NCI-H2081 (cell line): ENCODE measurements at places on chromosomes 5 and 9.
A peak's percentile ranks its signal among the peaks of the same experiment; 100 is the strongest.

DNA sequence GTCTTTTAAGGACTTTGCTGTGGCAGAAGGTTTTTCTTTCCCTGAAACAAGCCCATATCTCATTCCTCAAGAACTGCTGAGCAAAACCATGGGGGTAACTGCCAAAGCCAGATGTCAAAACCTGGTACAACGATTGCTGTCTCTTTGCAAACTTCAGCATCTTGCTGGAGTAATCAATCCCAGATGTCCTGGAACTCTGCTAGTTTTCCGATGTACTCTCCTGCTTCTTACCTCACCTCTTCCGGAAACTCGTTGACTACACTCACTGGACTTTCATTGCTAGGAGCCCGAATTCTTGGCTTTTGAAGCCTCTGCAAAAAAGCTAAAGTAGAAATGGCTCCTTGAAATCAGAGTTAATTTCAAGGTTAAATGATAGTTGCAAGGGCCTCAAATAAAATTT is 23.3 kb downstream of the RAD1 start:
- no peak for DNase-seq

DNA sequence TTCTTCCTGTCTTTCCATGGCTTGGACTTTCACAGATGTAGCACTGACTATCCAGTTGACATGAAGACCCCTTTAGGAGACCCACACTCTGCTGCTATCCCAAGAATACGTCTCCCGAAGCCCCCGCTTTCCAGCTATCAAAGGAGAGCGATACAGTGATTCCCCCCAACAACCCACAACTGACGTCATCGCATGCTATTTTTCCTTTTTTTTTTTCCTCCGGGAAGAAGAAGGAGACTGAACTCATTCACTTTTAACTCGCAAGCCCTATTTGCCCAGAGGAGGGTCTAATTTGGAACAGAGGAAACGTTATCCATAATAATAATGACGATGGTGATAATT is 2.1 kb downstream of the PAPPA start:
- no peak for DNase-seq

DNA sequence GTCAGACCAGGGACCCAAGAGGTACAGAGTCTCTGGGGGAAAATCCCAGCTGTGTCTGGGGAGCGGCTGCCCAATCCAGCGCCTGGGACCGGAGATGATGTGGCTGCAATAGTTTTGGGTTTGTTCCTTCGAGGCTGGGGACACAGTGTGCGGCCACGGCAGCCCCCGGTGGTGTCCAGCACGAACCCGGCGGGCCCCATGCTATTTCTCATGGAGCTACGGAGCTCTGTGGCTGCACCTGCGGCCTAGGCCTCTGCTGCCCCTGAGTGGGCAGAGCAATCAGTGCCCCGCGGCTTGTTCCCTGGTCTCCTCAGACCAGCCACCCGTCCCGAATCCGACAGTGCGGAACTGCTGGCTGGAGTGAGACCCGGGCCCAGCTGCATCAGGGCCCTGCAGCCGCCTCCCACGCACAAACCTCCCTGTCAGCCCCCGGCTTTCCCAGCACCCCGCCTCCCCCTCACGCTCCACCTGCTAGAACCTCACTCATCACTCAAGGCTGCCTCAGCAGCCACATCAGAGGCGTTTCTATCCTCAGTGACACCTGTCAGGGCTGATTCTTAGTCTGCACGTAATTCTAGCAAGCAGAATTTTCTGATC is 29.0 kb downstream of the SARDH start:
- DNase-seq: no peak

- DNase-seq: peak; percentile 2
These were observed 14.7 kb upstream of the TMEM250 start for GRCh38 chr9:136133191-136133958.

GRCh38 chr5:61824396-61824795 is 481.6 kb upstream of the KIF2A start:
- DNase-seq: no peak

DNA sequence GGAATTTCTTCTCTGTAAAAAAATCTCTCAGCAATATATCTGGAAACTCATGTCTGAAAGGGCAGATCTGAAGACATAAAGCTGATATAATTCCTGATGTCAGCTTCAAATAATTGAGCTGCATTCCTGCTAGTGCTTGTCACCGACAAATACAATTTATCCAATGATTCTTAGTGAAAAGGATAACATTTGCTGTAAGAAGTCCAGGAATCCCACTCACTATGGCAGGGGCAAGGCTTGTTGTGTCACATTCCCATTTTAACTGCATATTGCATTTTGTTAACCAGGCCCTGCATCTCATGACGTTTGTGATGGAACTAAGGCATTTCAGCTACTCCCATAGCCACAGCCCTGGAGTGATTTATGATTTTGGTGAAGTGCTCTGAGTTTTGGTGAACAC is 160.1 kb upstream of the DAB2 start:
- DNase-seq: no peak

DNA sequence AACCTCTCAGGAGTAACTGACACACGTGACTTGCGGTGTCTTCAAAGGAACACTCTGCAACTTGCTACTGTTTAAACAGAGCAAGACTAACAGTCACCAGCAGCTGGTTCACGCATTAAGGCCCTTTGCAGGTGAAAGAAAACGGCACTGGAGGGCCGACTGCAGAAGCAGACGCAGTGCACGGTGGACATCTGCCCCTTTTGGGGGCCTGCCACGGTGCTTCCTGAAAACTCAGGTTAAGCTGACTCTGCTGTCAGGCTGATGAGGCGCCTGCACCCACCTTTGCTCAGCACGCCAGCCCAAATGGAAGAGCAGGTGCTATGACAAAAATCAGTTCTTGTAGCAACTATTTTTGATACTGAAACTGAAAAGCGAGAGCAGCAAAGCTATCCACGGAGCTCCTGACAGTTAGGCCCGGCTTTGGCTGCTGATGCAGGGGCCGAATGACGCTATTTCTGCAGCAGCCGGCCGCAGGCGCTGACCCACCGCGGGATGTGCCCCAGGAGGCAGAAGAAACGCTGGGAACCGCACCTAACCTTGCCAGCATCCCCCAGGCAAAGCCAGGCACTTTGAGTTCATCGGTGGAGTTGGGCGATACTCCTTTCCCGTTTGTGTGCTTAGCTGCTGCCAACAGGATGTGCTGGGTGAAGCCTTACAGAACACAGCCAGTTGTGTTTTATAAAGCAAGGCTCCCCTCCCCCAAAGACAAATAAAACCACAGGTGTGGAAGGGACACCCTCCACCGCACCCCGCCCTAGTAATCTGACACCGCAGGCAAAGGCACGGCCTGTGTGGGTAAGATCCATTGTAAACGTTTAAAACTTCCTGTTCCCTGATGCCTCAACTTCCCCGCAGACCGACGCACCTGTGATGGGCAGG is 21.1 kb upstream of the TERT start:
- DNase-seq: peak; percentile 100

- DNase-seq: no peak
These were observed 172.6 kb upstream of the S1PR3 start for GRCh38 chr9:88818495-88819201.

GRCh38 chr9:99074902-99075245 is 30.0 kb upstream of the TGFBR1 start:
- no peak for DNase-seq

GRCh38 chr5:169805527-169805934 is 168.5 kb downstream of the DOCK2 start:
- no peak for DNase-seq

- peak; percentile 19 for DNase-seq
These were observed 1.0 kb upstream of the EFNA5 start for GRCh38 chr5:107671742-107672210.

DNA sequence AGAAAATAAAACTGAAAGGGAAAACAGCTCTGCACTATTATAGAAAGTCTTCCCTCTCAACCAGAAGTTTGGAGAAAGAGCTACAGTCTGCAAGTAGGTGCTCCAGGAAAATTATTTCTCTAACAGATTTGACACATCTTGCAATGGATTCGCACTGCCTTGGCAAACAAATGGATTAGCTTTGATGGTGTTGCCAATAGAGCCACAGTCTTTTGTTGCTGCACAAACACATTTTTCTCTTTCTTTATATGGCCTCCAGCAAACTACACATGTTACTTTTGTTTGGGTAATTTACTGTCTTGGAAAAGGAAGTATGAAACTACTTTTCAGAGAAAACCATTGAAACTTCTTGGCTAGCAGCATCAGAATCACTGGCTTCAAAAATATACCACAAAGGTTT is 523.1 kb downstream of the EFNA5 start:
- no peak for DNase-seq

DNA sequence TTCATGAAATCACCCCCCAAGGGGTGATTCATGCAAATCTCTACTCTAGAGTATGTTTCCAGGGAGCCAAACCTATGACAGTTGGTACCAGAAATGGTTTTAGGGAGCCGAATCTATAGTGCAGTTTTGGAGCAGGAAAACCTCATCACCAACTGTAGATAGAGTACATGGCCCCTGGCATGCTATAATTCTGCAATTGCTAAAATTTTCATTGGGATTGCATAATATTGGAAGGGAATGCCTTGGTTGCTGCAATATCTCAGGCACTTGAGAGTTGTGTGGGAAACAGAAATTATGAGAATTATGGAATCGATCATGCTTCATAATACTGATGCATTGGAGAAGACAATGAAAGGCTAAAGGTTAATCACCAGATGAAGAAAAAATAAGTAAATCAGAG is 148.2 kb upstream of the PLPPR1 start:
- DNase-seq: no peak

GRCh38 chr5:98825582-98826375 is 52.3 kb downstream of the RGMB start:
- no peak for DNase-seq

DNA sequence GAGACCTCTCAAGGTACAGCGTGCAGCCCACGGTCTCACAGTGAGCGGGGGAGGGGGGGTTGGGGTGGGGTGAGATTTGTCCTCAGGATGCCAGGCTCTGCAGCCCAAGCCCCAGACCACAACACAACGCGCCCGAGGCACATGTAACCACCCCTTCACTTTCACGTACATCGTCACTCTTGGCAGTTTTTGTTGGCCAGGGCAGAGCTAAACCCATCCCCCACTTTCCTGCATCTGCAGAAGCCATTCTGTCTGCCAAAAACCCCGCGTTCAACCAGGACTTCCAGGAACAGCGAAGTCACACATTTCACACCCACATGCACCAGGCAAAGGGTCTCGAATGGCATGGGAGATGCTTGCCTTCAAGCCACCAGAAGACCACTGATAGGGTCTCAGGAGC is 9.4 kb upstream of the SMIM23 start:
- DNase-seq: no peak

- DNase-seq: no peak
These were observed 42.2 kb downstream of the OSMR start for GRCh38 chr5:38888041-38888440.

DNA sequence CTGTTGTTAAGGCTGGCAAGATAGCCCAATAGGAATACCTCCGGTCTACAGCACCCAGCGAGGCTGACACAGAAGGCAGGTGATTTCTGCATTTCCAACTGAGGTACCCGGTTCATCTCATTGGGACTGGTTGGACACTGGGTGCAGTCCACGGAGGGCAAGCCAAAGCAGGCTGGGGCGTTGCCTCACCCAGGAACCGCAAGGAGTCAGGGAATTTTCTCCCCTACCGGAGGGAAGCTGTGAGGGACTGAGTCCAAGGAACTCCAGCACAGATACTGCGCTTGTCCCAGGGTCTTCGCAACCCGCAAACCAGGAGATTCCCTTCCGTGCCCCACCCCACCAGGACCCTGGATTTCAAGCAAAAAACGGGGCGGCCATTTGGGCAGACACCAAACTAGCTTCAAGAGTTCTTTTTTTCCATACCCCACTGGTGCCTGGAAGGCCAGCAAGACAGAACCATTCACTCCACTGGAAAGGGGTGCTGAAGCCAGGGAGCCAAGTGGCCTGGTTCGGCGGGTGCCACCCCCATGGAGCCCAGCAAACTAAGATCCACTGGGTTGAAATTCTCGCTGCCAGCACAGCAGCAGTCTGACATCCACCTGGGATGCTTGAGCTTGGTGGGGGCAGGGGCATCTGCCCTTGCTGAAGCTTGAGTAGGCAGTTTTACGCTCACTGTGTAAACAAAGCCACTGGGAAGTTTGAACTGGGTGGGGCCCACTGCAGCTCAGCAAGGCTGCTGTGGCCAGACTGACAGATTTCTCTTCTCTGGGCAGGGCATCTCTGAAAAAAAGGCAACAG is 647.2 kb downstream of the BNC2 start:
- no peak for DNase-seq

- DNase-seq: no peak
These were observed 169.2 kb downstream of the RAB3C start for GRCh38 chr5:58752104-58752503.

DNA sequence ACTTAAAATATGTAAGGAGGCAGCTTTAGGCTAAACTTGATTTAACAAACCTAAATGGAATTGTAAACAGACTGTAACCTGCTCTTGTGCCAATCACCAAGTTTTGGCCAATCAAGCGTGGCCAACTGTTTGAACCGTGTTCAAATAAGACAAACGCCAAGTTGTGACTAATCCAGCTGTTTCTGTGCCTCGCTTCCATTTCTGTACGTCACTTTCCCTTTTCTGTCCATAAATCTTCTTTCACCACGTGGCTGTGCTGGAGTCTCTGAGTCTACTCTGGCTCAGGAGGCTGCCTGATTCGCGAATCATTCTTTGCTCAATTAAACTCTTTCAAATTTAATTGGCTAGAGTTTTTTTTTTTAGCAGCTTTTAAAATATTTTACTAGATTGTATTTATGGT is 71.3 kb downstream of the LIX1 start:
- DNase-seq: no peak

- DNase-seq: no peak
These were observed 53.9 kb downstream of the BARX1 start for GRCh38 chr9:93900971-93901861.

DNA sequence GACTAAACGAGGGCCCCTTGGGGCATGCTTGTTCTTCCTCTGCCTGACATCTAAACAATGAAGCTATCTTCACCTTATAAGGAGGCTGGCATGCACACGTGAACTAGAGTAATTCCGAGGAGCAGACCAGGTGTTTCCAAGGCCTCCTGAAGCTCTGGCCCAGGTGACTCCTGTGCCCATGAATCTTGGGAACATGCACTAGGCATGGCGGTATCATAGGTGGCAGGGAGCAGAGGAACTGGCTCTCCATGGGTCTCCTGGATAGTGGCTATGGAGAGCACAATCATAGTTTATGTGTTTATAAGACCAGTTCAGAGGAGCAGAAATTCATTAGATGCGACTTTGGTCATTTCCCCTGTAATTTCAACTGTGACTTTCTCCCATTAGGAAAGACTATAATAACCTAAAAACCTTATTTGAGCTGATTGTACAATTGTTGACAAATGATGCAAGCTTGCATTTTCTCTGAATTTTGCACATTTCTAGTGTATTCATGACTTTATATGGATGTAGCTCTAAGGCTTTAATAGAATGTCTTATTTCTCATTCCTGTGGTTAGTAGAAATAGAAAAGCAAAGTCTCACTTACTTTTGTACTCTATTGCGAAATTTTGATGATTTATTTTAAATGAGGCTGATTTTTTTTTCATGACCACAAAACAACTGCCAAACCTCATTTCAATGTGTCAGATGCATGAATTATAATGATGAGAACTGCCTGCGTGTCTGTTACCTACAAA is 135.3 kb upstream of the RPS23 start:
- no peak for DNase-seq

- no peak for DNase-seq
These were observed 26.8 kb upstream of the TJP2 start for GRCh38 chr9:69147041-69147834.

- no peak for DNase-seq
These were observed 133.5 kb upstream of the DAP start for GRCh38 chr5:10894445-10895054.

GRCh38 chr5:6636293-6636692 is 3.1 kb downstream of the SRD5A1 start:
- DNase-seq: peak; percentile 62

- no peak for DNase-seq
These were observed 15.4 kb upstream of the PTGS1 start for GRCh38 chr9:122355336-122355875.
